ENCODE measurements at places on chromosomes 16 and 17.

DNA sequence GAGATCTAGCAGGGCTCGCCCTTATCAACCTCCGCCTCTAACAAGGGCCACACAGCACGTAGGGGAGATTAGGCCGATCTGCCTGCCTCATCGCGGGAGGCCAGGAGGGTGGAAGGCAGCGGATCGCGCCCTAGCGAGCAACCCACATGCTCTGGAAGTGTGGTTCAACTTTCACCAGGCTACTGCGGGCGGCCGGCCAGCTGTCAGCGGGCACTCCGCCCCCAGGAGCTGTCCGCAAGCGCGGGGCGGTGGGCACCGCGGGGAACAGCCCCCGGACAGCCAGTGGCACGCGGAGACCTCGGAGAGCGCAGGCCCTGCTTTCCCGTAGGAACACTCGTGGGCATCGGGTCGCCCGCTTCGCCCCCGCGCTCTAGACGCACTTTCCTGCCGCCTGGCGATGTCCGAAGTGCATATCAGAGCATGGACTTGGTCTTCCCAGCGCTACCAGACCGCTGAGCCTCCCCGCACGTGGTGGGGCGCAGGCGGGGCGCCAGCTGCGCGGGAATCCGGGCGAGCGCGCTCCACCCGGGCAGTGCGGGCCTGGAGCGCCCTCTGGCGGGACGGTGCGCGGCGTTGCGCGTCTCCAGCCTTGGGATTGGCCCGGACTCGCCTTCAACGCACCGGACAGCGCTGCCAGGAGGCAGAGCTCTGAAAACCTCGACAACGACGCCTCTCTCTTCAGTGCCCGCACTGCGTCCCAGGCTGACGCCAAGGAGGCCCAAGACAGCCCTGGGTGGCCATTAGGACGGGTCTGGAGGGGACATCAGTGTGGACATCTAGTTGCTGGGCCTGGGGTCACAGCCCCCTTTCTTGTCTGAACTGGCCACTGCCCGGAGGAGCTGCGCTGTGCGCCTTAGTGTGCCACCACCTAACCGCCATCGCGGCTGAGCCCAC is 3.6 kb upstream of the ZNHIT3 start:
- DNase-seq = peak; percentile 61

- no peak for DNase-seq
Observed at GRCh38 chr17:5282642-5283217, 646 bp downstream of the RABEP1 start.

GRCh38 chr17:16456742-16457316 is 35.2 kb downstream of the LRRC75A start:
- DNase-seq = no peak

- no peak for DNase-seq
Observed at GRCh38 chr17:32516940-32517701, 30.3 kb downstream of the CDK5R1 start.

- peak; percentile 70 for DNase-seq
Observed at GRCh38 chr16:29816694-29817441, 916 bp downstream of the PAGR1 start.

DNA sequence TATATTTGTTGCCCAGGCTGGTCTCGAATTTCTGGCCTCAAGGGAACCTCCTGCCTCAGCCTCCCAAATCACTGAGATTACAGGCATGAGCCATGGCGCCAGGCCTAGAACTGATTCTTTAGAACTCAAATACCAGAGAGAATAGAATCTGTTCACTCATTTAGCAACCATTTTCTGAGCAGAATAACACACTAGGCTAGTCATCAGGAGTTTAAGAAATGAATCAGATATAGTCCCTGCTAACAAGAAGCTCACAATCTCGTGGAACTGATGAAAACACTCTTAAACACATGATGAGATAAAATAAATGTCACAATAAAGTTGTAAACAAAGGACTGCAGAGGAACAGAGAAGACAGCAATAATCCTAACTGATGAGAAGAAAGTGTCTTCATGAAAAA is 55.8 kb upstream of the ADCY9 start:
- DNase-seq = no peak

DNA sequence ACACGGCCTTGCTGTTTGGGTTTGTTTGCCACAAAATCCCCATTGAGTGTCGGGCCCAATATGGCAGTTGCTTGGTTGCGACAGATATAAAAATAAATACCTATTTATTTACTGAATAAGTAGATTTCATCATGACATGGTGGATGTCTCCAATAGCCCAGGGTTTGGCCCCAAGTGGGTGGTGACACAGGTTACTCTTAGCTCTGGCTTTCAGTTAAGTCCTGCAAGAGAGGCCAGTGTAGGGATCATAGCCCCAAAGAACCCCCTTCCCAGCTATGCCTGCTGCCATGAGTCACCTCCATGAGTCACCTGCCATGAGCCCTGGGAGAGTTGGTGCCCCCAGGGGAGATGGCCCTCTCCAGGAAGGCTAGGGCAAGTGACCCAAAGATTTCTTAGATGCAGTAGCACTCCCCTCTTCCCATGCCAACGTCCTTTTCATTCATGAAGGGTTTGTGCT is 78.7 kb upstream of the LGALS9 start:
- DNase-seq = no peak

DNA sequence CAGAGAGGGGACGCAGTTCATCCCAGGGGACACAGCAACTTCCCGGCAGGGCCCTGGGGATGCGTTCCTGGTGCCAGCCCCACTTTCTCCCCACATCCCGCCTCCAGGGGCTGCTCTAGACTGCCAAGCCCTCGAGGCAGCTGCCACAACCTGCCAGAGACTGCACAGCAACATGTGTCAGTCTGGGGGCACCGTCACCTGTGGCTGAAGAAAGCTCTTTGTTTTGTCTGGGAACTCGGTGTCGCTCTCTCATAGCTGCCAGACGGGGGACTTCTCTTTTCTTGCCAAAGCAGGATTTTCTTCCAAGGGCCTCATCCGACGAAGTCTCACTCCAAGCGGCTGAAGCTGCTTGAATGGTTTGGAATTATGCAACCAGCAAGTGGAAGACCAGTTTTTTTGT is 43.7 kb downstream of the COTL1 start:
- no peak for DNase-seq

DNA sequence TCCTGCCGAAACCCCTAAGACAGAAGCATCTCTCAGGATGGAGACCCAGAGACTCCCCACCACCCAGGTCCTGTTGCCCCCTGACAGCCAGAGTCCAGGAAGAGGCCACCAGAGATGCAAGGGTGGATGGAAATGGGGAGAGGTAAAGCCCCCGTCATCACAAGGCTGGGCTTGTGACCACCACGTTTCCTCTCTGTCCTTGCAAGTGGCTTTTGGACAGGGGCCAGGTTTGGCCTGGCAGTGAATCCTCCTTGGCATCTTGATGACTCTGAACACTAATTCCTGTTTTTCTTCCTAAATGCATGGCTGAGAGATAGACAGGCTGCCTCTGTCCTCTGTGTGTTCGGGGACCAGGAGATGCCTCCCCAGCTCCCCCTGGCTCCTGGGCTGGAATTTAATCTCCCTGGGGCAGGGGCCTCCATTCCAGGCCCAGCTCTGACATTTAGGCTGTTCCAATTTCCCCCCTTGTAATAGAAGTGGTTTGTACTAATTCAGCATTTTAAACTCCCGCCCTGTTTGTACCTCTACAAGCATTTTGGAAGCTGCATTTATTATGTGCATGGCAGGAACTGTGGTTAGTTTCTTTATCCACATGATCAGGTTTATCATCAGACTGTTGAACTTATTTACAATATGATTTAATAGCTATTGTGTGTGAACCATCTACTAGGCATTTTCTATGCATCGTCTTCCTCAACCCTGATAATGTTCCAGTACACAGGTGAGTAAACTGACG is 116.1 kb upstream of the IRX6 start:
- DNase-seq = no peak

DNA sequence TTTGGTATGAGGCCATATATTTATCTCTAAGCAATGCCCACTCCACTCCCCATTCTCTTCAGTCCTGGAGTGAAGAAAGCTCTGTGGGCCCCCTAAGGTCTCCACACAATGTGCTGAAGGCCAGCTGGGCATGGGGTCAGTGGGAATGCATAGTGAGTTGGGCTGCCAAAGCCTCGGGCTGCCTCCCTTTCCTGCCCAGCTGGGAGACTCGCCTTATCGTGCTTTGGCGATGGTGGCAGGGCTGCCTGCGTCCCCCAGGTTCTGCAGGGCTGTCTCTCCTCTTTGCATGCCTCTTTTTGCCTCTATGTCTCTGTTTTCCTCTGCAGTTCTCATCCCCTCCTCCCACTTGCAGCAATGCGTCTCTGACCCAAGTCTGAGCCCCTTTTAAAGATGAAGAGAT is 116.5 kb downstream of the CYLD start:
- no peak for DNase-seq

- DNase-seq = peak; percentile 70
Observed at GRCh38 chr16:21301168-21301894, 23.2 kb upstream of the CRYM start.

GRCh38 chr17:39170109-39170508 is 4.1 kb upstream of the ARL5C start:
- no peak for DNase-seq

DNA sequence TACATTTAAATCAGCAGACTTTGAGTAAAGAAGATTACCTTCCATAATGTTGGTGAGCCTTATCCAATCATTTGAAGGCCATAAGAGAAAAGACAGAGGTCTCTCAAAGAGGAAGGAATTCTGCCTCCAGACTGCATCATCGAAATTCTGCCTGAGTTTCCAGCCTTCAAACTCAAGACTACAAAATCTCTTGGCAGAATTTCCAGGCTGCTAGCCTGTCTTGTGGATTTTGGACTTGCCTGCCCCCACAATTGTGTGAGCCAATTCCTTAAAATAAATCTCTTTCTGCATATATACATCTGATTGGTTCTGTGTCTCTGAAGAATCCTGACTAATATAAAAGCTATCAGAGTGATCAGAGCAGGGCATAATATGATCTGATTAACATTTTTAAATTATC is 216.6 kb upstream of the CPHXL start:
- no peak for DNase-seq

DNA sequence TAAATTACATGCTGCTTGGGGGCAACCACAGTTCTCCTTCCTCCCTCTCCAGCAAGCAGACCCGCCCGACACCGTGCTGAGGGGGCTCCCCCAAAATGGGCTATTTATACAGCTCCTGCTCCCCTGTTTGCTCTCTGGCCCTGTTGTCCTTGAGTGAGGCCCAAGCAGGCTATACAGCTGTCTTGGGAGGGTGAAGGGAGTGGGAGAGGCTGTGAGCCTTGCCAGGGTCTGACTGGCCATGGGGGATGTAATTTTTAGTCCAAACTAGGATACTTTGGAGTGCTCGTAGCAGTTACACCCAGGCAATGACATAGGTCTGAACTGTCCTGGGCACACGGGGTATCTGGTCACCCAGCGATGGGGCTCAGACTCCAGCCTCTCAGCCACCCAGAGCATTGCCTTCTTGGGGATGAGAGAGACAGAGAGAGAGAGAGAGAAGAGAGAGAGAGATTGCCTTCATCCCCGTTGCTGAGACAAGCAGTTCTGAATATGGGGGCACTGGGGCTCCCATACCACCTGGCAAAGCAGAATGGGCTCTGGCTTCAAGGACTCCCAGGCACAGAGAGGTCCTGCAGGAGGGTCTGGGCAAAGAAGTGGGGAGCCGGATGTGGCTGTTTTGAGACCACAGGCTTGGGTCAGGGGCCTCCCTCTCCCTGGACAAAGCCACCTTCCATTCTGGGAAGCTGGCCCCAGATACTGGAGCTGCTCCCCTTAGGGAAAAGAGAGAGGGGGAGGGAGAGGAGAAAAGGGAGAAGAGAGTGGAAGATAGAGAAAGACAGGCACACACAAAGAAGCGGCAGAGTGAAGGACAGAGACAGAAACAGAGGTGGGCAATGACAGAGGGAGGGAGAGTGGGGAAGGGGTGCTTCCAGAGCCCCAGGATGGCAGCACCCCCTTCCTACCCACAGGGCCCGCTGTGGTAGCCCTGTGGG is 10.7 kb upstream of the TMEM92 start:
- no peak for DNase-seq

- DNase-seq = peak; percentile 34
Observed at GRCh38 chr16:23131931-23132621, 17.2 kb downstream of the USP31 start.

- DNase-seq = no peak
Observed at GRCh38 chr17:80270104-80270503, 9.5 kb downstream of the RNF213 start.

GRCh38 chr17:49315551-49316257 is 46.3 kb downstream of the ZNF652 start:
- DNase-seq = peak; percentile 63

DNA sequence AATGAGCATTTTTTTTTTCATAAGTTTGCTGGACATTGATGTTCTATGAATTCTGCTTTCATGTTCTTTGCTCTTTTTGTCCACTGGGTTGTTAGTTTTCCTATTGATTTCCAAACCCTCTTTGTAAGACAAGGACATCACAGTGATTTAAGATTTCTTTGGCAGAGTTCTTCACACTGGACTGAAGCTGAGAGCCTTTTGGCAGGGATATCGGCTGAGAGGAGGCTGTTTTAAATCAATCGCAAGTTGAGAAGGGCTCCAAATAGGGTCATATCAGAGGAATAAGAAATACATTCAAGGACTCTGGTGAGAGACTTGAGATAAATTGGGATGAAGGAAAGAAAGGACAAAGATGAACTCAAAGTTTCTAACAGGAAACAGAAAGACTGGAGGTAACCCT is 165.8 kb upstream of the AXIN2 start:
- no peak for DNase-seq

DNA sequence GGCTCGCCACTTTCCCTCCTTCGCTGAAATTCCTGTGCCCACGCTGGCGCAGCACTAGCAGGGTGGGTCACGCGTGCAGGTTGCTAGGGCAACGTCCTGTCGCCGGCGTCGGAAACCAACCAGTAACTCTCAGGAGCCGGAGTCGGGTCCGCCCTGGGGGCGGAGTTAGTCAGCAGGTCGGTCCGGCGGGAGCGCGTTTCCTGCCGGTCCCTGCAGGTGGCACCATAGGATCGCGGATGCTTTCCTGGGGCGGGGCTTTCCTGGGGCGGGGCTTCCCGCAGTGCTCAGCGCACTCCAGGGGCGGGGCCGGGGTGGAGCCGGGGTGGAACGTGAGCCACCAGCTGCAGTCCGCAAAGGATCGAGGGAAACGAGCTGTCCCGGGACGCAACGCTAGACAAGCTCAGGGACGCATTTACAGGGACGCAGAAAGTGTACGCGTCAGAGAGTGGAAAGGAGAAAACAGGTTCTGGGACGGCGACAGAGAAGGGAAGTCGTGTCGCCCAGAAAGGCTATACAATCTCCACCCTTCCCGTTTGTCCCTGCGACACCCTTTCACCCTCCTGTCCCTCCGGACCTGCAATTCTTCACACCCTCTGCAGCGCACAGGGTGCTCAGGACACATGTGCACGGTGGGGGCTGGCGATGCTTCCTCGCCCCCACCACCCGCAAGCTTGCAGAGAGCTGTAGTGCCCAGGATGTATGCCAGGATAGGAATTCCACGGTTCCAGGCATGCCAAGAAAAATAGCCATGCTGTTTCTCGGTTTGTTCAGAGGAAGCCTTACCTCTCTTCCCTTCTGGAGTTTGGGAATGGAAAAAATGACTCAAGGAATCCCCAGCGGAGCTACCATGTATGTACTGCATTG is 12.3 kb downstream of the COPZ2 start:
- peak; percentile 83 for DNase-seq

- peak; percentile 85 for DNase-seq
Observed at GRCh38 chr16:30741461-30741914, 6.7 kb upstream of the PHKG2 start.

DNA sequence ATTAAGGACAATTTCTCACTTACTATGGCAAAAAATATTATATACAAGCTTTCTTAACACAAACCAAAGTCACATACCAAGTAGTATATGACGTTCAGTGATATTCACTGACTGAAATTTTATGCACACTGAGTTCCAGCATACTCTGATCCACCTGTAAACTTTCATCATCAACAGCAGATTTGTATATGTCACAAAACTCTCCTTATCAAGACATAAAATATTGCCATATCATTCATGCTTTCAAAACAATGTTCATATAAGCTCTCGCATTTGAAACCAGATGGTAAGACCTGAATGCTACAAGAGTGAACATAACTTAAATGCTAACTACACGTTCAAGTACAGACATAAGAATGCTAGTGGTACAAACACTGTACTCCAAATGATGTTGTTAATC is 46.7 kb downstream of the GNA13 start:
- DNase-seq = no peak

Data from DMS153 (cell line).